ENCODE measurements at places on chromosomes 16 and 17.

GRCh38 chr17:75553295-75554110 is 28.0 kb downstream of the LLGL2 start:
- no peak for DNase-seq

GRCh38 chr16:66587881-66588600 is 8.8 kb downstream of the CMTM2 start:
- no peak for DNase-seq

DNA sequence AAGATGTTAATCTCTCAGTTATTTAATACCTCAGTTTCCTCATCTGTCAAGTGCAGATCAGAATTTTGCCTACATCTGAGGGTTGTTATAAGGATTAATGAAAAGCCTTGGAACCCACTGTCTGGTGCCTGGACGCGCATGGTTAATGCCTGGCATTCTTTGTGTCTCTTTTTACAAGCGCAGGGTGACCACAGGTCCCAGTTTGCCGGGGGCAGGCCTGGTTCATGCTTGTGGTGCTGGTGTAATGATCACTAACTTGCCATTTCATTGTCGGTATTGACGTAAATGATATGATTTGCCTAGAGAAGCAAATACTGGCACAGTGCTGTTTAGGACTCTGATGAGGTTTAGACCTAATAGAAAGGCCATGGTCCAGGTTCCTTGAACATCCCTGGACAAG is 23.1 kb downstream of the MRC2 start:
- no peak for DNase-seq

GRCh38 chr17:12078791-12079190 is 58.1 kb downstream of the MAP2K4 start:
- no peak for DNase-seq

DNA sequence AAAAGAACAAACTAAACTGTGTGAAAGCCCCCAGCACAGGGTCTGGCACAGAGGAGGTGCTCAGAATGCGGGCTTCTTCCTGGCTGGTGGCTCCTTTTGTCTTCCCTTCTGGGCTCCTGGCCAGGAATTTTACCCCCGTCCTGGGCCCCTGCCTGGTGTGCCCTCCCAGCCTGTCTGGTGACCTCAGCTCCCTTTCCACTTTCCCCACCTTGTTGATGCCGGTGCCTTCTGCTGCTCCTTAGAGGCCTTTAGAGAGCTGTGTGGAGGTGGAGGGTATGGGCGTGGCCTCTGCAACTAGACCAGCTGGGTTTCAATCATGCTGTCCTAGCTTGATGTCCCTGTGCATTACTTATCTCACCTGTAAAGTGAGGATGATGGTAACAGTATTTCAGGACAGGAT is 16.8 kb downstream of the PIRT start:
- DNase-seq, result no peak

DNA sequence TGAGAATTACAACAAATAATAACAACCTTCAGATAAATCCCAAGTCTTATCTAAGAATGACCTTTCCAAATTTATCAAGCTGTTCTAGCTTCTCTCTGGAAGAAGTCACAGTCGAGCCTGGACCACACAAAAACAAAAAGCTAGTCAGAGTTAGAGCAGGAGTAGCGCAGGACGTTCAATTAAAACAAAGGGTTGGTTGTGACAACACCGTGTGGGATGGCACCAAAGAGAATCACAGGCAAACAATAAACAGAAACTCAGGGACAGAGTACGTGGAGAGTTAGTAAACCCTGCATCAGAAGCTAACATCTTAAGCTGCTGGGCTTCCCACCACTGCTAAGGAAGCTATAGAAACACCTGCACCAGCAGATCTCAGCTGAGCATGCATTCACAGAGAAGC is 23.8 kb downstream of the ARHGAP17 start:
- no peak for DNase-seq

DNA sequence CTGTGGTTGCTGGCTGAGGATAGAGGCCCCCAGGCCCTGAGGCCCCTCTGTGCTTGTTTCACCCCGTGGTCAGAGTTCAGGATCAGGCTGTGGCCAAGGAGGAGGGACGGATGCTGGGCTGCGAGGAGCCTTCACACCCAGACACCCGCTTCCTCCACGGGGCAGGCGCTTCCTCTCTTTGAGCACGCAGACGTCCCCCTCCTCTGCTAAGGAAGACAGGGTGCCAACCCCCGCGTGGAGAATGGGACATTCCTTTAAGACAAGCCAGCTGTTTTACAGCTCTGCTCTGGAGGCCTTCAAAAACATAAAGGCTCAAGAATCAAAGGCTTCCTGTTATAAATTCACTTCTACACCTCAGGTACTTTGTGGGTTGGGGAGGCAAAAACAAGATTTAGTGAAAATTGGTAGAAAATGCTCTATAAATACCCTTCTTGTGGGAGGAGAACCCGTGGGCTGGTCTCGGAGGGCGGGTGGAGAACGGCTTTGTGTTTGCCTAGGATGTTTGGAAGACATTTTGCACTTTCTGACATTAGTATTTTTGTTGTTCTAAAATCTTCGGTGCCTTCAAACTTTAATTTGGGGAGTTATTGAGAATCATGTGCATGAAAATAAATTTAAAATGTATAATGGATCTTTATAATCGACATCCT is 60.8 kb upstream of the FOXF1 start:
- DNase-seq, result no peak

- DNase-seq, result no peak
These were observed 763 bp upstream of the ACTG1 start for GRCh38 chr17:81513372-81513752.

DNA sequence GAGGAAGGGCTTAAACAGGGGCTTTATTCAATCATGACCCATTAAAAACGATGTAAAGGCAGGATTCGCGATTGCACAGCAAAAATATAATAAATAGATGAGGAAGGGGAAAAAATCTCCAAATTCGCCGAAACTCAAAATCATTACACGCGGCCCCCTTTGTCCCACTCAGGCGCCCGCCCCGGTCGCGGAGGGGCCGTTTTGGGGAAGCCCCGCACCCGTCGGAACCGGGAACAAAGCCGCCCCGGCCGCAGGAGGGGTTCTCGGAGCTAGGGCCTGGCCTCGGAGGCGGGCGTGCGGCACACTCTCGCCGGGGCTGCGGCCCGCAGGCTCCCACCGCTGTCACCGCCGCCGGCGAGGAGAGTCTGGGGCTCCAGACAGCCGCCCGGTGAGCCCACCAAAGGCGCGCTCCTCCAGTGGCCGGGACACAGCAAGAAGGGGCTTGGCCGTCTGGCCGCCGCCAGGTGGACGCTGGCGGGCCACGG is 521 bp downstream of the C16orf87 start:
- DNase-seq, result no peak

Measured in GM12864 (cell line).